ENCODE measurements at places on chromosomes 12 and 14.
A peak's percentile ranks its signal among the peaks of the same experiment; 100 is the strongest.

- DNase-seq, result no peak
These were observed 18.9 kb downstream of the ZCCHC8 start for GRCh38 chr12:122481861-122482260.

DNA sequence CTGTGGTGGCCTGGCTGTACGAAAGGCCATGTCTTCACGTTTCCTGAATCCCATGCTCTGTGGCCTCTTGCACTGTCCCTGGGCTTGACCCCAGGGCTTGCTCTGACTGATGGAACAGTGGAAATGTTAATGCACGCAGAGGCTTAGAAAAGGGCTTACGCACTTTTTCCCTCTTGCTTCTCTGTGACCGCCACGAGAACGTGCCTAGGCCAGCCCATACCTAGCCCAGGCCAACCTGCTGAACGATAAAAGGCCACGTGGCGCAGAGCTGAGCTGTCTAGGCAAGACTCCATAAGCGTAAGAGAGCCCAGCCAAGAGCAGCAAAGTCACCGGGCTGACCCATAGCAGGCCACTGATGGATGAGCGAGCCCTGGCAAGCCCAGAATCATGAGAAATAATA lies 18.3 kb downstream of the TTC7B start:
- no peak for DNase-seq

- no peak for DNase-seq
These were observed 1.6 kb downstream of the CTDSP2 start for GRCh38 chr12:57844709-57845477.

DNA sequence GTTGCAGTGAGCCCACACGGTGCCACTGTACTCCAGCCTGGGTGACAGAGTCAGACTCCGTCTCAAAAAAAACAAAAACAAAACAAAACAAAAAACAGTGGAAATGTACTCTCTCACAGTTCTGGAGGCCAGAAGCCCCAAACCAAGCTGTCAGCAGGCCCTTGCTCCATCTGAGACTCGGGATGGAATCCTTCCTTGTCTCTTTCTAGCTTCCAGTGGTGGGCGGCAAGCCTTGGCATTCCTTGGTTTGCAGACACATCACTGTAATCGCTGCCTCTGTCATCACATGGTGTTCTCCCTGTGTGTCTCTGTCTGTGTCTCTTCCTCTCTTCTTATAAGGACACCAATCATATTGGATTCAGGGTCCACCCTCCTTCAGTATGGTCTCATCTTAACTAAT lies 6.4 kb downstream of the TNS2 start:
- no peak for DNase-seq

GRCh38 chr14:56339855-56340701 lies 221.9 kb downstream of the PELI2 start:
- DNase-seq, result peak; percentile 20

DNA sequence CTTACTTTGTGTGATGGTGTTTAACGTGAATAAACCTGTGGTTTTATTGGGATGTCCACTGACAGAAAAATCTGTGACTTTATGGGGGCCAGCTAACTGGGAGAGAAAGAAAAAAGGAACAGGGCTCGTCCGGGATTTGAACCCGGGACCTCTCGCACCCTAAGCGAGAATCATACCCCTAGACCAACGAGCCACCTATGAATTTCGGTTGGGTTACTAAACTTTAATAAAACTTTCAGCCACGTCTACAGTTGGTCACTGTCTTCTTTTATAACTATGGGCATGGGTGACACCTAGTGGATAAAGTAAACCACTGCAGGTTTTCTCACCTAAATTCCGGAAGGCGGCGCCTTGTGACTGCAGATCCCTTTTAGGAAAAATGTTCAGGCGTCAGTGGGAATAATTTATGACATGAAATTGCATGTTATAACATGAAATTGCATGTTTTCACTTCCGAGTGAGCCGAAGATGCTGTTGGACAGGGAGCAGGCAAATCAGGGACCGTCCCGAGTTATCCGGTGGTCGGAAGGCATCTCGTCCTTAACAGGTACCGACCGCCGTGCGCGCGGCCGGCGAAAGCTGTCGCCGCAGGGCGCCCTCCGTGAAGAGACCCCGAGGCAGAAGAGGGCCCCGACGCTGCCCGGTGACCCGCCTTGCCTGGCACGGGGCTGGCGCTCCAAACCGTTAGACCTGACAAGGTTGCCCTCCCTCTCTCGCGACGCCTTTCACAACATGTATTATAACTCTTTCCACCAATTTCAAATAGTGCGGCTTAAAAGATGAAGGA lies 18.2 kb upstream of the RNASE12 start:
- DNase-seq, result no peak

- no peak for DNase-seq
These were observed 211.9 kb upstream of the TBX3 start for GRCh38 chr12:114895827-114896226.

GRCh38 chr12:42094277-42094676 lies 50.4 kb downstream of the GXYLT1 start:
- DNase-seq, result peak; percentile 5
